ENCODE measurements at places on chromosomes 1 and 21. TPM values are rescaled to one million over a fixed set of nuclear protein-coding genes. Genes with fewer than 3 reads are reported as not detected.

PIK3R3 gene
- 0.83 TPM for total RNA-seq

OR2T5 gene
- not detected for total RNA-seq

DNA sequence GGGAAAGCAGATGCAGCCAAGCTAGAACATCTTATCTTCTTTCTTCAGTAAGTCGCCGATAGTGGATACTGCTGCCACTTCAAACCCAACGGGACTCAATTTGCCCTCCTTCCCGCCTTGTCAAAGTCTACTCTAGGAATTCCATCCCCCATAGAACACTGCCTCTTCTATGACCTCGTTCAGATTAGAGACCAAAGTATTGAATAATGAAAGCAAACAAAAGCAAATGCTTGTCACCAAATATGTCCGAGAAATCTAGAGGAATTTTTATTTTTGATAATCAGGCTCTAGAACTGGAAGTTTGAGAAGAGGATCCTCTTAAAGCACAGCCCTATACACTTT, 853 bp upstream of the RRAGC start:
- H3K27me3 ChIP-seq: no peaks in the 10 kb centered on the region
- peak overlapping the region; percentile 99 for H3K4me3 ChIP-seq
- no peak for DNase-seq
- peaks cover 72% of the 10 kb centered on the region for H3K4me1 ChIP-seq
- peak overlapping the region; percentile 83 for H3K27ac ChIP-seq
- H3K36me3 ChIP-seq: peaks cover 32% of the 10 kb centered on the region

- no peak for DNase-seq
- H3K4me1 ChIP-seq: peaks cover 2% of the 10 kb centered on the region
- H3K27me3 ChIP-seq: peaks cover 3% of the 10 kb centered on the region
- H3K27ac ChIP-seq: no peak overlapping the region
- no peak overlapping the region for H3K4me3 ChIP-seq
These were observed 57.5 kb downstream of the MAP3K7CL start for GRCh38 chr21:29187944-29188343.

ZFYVE9 gene
- total RNA-seq: 2.6 TPM

S100A7 gene
- total RNA-seq: not detected

- H3K27me3 ChIP-seq: no peaks in the 10 kb centered on the region
- no peak for DNase-seq
- H3K4me1 ChIP-seq: no peaks in the 10 kb centered on the region
- no peak overlapping the region for H3K27ac ChIP-seq
These were observed 85.0 kb downstream of the MAN1A2 start for GRCh38 chr1:117452216-117452615.
